Fibroblast of skin of right quadriceps (primary cell): ENCODE measurements at places on chromosomes 1 and 21.

DNA sequence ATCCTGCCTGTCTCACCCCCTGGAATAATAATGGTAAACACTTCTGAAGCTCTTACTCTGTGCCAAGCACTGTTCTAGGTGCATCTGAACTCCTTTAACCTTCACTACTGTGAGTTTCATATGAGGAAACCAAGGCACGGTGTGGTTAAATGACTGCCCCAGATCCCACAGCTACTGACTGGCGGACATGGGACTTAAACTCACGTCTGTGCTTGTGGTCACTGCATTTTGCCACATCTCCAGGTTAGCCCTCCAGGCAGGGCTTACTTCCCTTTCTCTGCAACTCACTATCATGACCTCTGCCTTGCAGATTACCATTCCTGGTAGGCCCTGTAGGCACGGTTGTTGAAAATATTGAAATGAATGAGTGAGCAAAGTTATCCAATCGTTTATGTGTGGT lies 83.4 kb downstream of the ADSS2 start:
- no peak for DNase-seq

GRCh38 chr1:48093147-48093546 lies 96.0 kb upstream of the TRABD2B start:
- no peak for DNase-seq

DNA sequence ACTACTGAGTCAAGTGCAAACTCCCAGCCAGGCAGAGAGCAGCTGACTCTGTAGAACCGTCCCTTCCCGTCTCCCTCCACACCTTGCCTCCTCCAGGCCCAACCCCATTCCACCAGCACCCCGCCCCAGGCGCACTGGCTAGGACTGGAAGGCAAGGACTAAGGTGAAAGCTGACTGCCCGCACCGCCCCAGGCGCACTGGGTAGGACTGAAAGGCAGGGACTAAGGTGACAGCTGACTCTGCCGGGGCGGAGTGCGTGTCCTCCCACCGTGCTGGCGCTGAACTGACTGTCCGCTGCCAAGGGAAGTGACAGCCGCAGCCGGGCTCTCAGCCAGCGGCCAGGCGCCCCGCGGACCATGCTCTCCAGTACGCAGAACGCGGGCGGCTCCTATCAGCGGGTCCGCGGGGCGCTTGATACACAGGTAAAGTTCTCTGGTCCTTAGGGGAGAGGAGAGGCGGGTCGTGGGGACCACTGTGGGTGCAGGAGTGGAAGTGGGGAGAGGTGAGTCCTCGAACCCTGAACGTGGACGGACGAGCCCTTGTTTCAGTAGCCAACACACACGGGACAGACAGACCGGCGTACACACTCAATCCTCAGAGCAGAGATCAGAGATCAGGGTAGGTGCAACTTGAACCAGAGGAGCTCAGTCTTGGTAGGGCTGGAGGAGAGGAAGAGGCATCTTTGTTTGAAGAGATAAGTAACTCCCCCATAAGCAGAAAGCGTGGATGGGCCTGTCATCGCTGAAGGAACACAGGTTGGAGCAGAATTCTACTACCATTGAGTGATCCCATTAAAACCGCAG lies 58.0 kb downstream of the RBM11 start:
- no peak for DNase-seq

DNA sequence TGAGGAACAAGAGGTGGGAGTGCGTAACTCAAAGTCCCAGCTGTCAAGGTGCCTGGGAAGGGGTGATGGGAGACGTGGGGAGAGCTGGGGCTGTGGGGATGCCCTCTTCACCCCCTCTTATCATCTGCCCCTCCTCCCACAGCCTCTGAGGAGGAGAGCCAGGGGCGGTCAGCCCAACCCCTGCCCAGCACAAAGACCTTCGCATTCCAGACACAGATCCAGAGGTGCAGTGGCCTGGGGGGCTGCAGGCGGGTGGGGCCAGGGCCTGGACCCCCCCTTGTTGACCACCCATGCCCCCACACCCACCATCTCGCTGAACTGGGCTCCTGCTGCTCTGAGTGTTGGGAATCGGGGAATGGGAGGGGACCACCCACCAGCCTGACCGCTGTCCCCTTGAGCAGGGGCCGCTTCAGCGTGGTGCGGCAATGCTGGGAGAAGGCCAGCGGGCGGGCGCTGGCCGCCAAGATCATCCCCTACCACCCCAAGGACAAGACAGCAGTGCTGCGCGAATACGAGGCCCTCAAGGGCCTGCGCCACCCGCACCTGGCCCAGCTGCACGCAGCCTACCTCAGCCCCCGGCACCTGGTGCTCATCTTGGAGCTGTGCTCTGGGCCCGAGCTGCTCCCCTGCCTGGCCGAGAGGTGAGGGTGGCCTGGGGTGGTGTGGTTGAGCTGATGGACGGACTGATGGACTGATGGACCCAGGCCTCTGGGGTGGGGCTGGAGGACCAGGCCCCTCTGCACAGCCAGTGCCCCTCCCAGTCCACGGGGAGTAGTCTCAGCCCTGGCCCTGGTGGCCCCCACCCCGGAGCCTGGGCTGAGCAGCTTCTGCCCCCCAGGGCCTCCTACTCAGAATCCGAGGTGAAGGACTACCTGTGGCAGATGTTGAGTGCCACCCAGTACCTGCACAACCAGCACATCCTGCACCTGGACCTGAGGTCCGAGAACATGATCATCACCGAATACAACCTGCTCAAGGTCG lies 29.7 kb downstream of the TRIM11 start:
- no peak for DNase-seq

DNA sequence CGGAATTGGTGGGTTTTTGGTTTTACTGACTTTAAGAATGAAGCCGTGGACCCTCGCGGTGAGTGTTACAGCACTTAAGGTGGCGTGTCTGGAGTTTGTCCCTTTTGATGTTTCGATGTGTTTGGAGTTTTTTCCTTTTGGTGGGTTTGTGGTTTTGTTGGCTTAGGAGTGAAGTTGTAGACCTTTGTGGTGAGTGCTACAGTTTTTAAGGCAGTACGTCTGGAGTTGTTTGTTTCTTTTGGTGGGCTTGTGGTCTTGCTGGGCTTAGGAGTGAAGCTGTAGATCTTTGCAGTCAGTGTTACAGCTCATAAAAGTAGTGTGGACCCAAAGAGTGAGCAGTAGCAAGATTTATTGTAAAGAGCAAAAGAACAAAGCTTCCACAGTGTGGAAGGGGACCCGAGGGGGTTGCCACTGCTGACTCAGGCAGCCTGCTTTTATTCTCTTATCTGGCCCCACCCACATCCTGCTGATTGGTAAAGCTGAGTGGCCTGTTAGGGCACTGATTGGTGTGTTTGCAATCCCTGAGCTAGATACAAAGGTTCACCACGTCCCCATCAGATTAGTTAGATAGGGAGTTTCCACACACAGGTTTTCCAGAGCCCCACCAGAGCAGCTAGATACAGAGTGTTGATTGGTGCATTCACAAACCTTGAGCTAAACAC lies 20.9 kb downstream of the HENMT1 start:
- DNase-seq: no peak
